Brain microvascular endothelial cell (primary cell): ENCODE measurements at places on chromosomes 16 and 17.

DNA sequence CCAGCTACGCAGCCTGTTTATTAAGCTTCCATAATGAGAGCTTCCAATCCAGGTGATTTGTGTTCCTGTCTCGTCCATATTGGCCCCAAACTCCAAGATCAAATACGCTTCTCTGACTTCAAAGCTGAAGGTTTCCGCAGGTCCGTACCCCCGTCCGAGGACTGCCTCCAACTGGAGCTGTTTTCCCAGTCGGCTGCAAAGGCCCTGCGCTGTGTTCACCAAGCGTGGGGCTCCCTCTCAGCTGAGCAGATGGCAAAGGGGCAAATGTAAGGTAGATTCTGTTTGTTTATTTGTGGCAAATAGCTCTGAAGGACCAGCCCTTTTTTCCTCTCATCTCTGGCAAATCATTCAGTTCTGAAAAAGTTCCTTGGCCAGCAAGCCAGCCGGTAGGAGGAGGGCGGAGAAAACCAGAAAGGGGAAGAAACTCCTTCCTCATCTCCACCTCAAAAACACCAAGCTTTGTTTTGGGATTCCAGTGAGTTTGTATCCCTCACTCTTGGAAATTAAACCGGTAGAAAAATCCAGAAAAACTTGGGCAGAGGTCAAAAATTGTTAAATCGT lies 35.2 kb downstream of the NXN start:
- DNase-seq = no peak

DNA sequence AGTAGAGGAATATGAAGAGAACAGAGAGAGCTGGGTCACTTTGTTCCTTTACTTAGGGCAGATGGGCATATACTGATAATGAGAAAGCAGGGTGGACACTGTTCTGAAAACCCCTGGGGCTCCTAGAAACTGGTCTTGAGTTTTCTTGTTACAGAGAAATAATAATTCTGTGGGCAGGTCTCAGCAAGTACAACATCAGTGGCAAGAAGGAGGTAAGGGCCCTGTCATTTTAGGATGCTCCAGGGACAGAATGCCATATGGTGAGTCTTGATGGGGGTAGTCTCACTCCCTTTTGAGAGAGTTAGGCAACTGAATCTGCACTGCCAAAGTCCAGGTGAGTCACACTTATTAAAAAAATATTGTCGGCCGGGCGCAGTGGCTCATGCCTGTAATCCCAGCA lies 102.3 kb downstream of the KCNJ2 start:
- DNase-seq = no peak

DNA sequence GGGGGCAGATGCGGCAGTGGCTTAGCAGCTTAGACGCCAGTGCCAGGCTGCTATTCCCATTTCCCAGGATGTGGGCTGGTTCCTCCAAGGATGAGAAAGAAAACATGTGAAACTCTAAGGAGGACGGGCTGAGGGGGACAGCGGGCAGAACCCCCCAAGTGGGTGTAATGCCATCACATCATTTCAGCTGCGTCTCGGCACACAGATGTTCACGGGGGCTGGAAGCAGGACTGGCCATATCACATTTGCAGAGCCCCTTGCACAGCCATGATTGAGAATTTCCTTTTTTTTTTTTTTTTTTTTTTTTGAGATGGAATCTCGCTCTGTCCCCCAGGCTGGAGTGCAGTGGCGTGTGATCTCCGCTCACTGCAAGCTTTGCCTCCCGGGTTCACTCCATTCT lies 15.3 kb upstream of the GINS2 start:
- DNase-seq = no peak

- no peak for DNase-seq
Measured at GRCh38 chr17:83133302-83134121, 54.1 kb downstream of the METRNL start.

- peak; percentile 85 for DNase-seq
Measured at GRCh38 chr16:86681031-86681756, 102.8 kb downstream of the FOXL1 start.

DNA sequence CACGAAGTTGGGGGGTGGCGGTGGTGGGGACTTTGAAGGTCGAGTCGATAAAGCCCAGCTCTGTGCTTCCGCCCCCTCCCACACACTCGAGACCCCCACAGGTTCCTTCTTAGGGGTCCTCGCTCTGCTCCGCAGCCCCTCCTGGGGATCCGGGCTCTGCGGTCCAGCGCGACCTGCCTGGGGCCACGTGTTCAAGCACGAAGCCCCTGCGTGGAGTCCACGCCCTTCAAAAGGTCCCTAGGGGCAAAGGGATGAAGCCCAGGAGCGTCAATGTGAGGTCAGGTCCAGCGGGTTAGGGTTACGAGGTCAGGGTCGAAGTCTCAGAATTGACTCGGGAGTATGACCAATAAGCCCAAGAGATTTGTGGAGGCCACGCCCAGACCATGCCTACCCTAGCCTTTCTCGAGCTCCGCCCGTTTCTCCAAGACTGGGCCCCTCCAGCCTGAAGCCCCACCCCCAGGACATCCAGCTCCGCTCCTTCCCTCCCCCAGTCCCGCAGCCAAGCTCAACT lies 786 bp upstream of the CACNA1G start:
- DNase-seq = no peak

DNA sequence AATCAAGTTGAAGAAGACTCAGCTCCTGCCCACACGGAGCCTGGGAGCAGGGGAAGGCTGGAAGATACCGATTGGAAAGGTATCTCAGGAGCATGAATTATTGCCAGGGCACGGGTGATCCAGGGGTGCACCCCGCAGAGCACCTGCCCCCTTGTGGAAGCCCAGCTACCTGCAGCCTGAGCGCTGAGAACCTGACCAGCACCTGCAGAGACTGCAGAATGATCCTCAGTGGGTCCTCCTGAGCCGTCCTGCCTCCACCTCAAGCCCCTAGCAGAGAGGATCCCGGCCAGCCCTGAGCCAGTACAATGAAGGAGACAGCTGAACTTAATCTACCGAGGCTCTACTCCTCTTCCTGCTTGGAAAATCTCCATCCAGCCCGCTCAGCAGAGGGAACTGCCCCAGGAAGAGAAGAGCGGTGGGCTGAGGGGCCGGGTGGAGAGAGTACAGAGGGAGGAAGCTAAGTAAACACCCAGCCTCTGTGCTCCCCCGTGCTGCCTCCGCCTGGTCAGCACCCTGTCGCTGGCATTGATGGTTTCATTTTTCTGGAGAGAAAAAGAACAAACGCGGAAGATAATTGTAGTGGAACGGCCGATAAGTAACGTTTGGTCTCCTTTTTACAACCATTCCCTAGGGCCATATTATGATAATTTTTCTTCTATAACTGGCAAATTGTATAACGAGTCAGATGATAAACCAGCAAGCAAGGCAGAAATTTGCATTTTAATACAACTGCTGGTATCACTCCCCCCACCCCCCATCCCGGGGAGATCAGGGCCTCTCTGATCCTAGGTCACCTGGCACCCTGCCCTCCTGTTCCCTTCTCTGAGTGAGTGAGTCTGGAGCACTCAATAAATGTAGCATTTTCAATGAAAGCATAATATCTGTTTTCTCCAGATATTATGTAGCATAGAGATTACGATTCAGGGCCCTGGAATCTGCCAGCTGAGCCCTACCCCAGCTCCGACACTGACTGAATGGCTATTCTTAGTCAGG lies 204.5 kb upstream of the RPL38 start:
- DNase-seq = peak; percentile 5

DNA sequence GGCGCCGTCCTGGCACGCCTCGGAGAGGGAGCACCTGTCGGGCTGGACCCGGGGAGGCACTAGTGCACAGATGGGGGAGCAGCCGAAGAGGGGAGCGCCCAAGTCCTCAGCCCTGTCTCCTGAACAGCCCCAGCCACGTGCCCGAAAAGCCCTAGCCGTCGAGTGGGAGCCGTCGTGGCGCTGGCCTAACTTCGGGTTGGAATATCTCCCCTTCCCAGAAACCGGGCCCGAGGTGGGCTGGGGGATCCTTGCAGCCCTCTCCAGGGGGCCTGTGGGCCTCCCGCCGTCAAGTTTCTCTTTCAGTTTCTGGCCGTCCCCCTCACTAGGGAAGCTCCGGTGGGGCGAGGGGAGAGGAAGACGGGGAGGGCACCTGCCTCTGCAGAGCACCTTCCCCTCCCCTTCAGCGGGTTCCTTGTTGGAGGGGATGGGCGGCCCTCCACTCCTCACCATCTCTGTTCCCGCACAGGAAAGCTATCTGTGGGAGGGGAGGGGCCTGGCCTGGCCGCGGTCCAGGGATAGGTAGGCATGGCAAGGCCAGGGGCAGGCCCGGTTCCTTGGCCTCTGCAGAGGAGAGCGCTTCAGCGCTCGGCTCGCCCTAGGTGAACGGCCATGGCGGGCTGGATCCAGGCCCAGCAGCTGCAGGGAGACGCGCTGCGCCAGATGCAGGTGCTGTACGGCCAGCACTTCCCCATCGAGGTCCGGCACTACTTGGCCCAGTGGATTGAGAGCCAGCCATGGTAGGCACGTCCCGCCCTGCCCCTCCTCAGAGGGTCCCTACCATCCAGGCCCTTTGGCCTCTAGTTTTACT lies 709 bp downstream of the STAT5A start:
- DNase-seq = no peak

DNA sequence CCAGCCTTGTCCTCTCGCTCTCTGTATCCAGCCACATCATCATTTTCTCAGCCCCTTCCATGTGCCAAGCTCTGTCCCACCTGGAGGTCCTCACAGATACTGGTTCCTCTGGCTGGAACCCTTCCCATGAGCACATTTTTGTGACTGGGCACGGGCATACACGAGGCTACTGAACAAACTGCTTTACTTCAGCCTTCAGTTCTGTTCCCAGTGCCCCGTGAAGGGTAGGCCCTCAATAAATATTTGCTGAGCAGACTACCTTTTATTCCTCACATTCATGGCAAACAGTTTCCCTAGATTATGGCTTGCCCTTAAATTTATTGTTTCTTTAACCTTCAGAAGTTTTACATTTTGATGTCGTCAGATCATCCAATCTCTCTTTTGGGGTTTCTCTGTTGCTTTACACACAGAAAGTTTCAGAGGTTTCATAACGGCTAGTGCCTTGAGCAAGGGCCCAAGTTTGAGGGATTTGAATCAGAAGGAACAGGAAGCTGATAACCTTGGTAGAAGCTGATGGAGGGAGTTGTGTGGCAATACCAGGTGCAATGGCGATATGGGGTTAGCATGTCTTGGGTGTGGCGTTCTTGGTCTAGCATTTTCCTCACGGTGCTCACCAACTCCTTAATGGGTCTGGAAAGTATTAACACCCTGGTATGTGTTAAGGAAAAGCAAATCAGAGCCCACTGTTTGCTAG lies 27.8 kb downstream of the TMEM92 start:
- no peak for DNase-seq

DNA sequence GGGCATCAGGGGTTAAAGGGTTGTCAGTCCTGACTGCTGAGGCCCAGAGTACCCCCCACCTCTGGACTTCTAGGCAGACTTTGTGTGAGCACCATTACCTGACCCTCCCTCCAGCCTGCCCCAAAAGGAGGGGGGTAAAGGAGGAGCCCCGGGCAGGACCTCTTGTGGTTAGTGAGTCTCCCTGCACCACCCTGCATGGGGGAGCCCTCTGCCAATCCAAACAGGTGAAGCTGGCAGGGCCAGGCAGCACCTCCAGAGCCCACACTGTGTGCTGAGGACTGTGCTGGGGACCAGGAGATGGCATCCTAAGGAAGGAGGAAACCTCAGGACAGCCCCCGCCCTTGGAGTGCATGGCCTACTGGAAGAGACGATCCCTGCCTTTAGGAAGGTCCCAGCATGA lies 2.6 kb upstream of the KRT14 start:
- DNase-seq = no peak

DNA sequence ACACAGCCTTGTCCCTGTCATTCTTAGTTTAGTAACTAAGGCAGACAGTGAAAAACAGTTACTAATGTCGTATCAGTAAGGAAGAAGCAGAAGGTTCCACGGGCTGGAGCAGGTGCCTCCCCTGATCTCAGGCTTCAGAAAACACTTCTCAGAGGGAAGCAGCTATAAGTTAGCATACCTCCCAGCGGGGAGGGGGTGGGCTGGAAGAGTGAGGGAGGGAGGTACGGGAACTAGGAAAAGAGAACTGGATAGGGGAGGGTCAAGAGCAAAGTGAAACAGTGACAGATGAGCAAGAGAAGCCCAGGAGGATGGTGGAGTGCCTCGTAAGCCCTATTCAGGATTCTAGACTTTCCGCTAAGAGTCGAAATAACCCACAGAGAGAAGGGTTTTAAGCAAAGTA lies 186.3 kb upstream of the XYLT1 start:
- no peak for DNase-seq

DNA sequence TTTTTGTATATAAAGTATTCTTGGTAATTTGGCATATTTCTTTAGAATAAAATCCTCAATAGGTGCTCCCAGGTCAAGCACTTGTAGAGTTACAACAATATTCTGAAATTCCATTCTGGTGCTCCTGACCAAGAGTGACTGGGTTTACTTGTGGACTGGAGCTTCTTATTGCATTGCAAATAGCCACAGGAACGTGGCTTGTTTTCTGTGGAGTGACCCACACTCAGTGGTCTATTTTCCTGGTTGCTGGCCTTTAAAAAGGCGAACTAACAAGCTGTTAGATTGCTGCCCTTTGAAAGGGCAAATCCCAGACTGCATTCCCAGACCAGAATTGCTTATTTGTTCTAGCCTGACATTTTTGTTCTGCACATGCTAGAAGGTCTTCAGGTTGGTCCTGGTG lies 658.8 kb upstream of the GOT2 start:
- no peak for DNase-seq

DNA sequence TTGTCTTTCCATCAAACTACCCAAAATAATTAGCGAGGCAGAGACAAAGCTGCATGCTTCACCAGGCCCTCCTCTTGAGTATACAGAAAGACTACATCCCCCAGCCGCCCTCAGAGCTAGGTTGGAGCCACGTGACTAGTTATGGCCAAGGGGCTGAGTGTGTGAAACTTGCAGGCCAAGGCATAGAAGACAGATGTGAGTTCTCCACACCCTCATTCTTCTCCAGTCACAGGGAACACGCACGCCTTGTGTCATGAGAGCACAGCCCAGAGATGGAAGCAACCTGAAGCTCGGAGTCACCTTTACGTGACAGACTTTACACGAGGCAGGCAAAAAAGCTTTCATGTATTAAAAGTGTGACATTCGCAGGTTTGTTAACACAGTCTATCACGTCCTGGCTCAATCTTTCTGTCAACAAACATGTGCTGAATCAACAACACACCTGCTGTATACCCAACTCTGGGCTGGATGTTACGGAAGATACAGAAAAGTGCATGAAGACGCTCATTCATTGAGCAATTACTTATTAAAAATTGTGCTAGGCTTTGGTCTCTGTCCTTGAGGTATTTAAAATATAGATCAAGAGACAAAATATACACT lies 38.3 kb downstream of the STX8 start:
- no peak for DNase-seq

GRCh38 chr16:8885674-8886592 lies 3.8 kb downstream of the LITAFD start:
- no peak for DNase-seq
